Esophagus muscularis mucosa (tissue), 4 donors: ENCODE measurements at places on chromosomes 11 and 22. TPM values are rescaled to one million over a fixed set of nuclear protein-coding genes. Genes with fewer than 3 reads are reported as not detected.

Gene KDM4E
- total RNA-seq: not detected

Gene GUCY1A2
- 3.5 TPM for total RNA-seq

GRCh38 chr11:82930229-82930628 is 28.7 kb downstream of the DDIAS start:
- no peak for DNase-seq

GRCh38 chr22:39569066-39569465 is 1.5 kb upstream of the CACNA1I start:
- DNase-seq: no peak

- no peak for DNase-seq
Measured at GRCh38 chr22:22712666-22713365, 68.4 kb downstream of the GGTLC2 start.
